ENCODE measurements at places on chromosomes 6 and 20. TPM values are rescaled to one million over a fixed set of nuclear protein-coding genes. Genes with fewer than 3 reads are reported as not detected.

Gene EPHA7
- 6.7 TPM for total RNA-seq

Gene CGA
- total RNA-seq, result 8.2 TPM

Gene TMC2
- total RNA-seq, result 1.4 TPM

Gene COL9A3
- total RNA-seq, result 37.1 TPM

Gene OGFR
- total RNA-seq, result 13.7 TPM

Gene LAMA4
- 336 TPM for total RNA-seq

Gene FILIP1
- total RNA-seq, result 79.2 TPM

Gene TNFRSF6B
- not detected for total RNA-seq

Gene MYB
- 0.72 TPM for total RNA-seq

Gene ATAT1
- 1.9 TPM for total RNA-seq

Gene CNR1
- total RNA-seq, result 4.8 TPM

Gene TPD52L1
- 155 TPM for total RNA-seq

Gene MUCL3
- total RNA-seq, result 2.4 TPM

Gene KCNK16
- not detected for total RNA-seq

Gene COL19A1
- 78.7 TPM for total RNA-seq

Gene HSF2
- total RNA-seq, result 8.9 TPM

Gene CCM2L
- 7.9 TPM for total RNA-seq

Gene OSBPL2
- total RNA-seq, result 42.4 TPM

Gene DDAH2
- total RNA-seq, result 87.4 TPM

Gene DLK2
- total RNA-seq, result 4.8 TPM

Gene ANKRD66
- 9.4 TPM for total RNA-seq

Gene C6orf118
- 1.9 TPM for total RNA-seq

Gene LPA
- total RNA-seq, result 0.24 TPM

Gene C4B
- total RNA-seq, result 32.3 TPM

Gene VAPB
- 26.0 TPM for total RNA-seq

Gene KIF6
- total RNA-seq, result 1.2 TPM

Gene NKX2-2
- 1.4 TPM for total RNA-seq

Gene ZNF165
- 0.96 TPM for total RNA-seq

Gene SAMD3
- total RNA-seq, result 9.1 TPM

Gene WFDC2
- 9.9 TPM for total RNA-seq

Gene CPXM1
- total RNA-seq, result 18.1 TPM

Gene GRIK2
- total RNA-seq, result 38.5 TPM

Gene TUBB1
- total RNA-seq, result 2.4 TPM

Gene NKAIN4
- not detected for total RNA-seq

Gene INSM1
- not detected for total RNA-seq

Gene PLAGL2
- 1.2 TPM for total RNA-seq

Gene C6orf163
- total RNA-seq, result 4.3 TPM

Gene SLC22A1
- total RNA-seq, result 1.7 TPM

Gene TBC1D22B
- 1.7 TPM for total RNA-seq

Gene RBBP9
- 17.6 TPM for total RNA-seq

Gene LY6G6D
- not detected for total RNA-seq

Gene GTF2H4
- 1.4 TPM for total RNA-seq

Gene PM20D2
- 23.8 TPM for total RNA-seq

Gene CCDC28A
- 15.4 TPM for total RNA-seq
